ENCODE measurements at places on chromosomes 6 and 20. TPM values are rescaled to one million over a fixed set of nuclear protein-coding genes. Genes with fewer than 3 reads are reported as not detected.

Gene RHAG
- total RNA-seq = not detected

Gene ATP6V1G2
- total RNA-seq = 0.80 TPM

Gene CNBD2
- 2.4 TPM for total RNA-seq

Gene PRR18
- total RNA-seq = 0.09 TPM

Gene FHL5
- not detected for total RNA-seq

Gene DZANK1
- 2.7 TPM for total RNA-seq

Gene MYCT1
- not detected for total RNA-seq

Gene ATRN
- total RNA-seq = 134 TPM

Data from mammary epithelial cell (primary cell).